H1 (cell line): ENCODE measurements at places on chromosomes 11 and 22.

- no peaks in the 10 kb centered on the region for H3K36me3 ChIP-seq
- H3K4me1 ChIP-seq, result peaks cover 2% of the 10 kb centered on the region; the same call in 1 of the 2 replicates
- H3K27me3 ChIP-seq, result no peaks in the 10 kb centered on the region
- no peak overlapping the region for H3K4me3 ChIP-seq
Measured at GRCh38 chr11:3089236-3090061, 32.2 kb upstream of the CARS1 start.

DNA sequence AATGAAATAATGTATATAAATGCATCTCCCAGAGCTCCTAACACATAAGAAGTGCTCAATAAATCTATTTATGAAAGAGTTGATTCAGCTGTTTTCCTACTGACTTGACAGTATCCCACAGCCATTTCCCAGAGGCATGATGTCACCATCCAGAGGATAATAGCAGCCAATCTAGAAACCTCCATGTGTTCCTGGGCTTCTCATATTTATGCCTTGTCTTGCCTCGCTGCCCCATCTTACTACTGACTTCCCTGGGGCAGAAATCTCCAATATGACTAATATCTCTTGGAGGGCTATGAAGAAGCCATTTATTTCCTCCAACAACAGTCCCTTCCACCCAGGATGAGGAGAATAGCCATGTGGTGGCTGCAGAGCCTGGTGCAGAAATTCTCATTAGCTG, 115.4 kb upstream of the NAV2 start:
- no peak overlapping the region for H3K4me3 ChIP-seq
- H3K27ac ChIP-seq, result no peak overlapping the region
- no peaks in the 10 kb centered on the region for H3K27me3 ChIP-seq
- no peak for DNase-seq

DNA sequence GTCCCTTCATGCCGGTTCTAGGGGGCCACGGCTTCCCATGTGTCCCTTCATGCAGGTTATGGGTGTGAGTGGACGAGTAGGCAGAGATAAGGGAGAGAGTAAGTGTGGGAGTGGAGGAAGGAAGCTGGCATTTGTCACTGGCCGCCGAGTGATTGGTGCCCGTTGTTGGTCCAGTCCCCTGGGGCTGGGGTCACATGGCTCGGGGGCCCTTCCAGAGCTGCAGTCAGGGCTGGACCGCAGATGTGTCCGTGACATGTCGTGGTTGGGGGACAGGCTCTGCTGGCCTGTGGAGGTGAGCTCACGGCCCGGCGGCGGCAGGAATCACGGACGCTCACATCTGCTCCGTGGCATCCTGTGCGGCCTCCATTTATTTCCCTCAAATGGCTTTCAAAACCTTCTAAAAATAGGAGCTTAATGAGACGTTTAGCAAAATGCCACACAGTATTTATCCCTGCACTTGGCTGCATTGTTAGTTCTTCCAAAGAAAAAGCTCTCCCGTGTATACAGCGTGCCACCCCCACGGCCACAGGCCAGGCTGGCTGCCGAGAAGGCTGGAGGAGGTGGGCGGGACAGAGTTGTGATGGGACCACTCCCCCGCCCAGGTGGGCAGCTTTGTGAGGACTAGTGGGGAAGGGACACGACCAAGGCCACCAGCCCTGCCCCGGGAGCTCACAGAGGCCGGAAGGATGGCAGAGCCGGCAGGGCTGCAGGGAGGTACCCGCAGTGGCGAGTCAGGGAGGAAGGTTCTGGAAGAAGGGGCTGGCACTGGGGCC, 386.7 kb downstream of the TBC1D22A start:
- no peak for DNase-seq
- no peak overlapping the region for H3K4me3 ChIP-seq
- no peaks in the 10 kb centered on the region for H3K4me1 ChIP-seq

GRCh38 chr22:45397806-45398205, 15.6 kb downstream of the SMC1B start:
- H3K27ac ChIP-seq, result no peak overlapping the region
- DNase-seq, result no peak
- H3K4me3 ChIP-seq, result no peak overlapping the region
- H3K36me3 ChIP-seq, result no peaks in the 10 kb centered on the region
- H3K4me1 ChIP-seq, result no peaks in the 10 kb centered on the region

GRCh38 chr22:18075720-18076497, 1.9 kb upstream of the PEX26 start:
- no peak overlapping the region for H3K4me3 ChIP-seq
- no peaks in the 10 kb centered on the region for H3K27me3 ChIP-seq
- H3K36me3 ChIP-seq, result peaks cover 5% of the 10 kb centered on the region; the same call in 1 of the 2 replicates
- no peak for DNase-seq
- no peak overlapping the region for H3K27ac ChIP-seq
